ENCODE measurements at places on chromosomes 7 and 10.

GRCh38 chr7:157412021-157412443, 75.2 kb downstream of the DNAJB6 start:
- peak; percentile 76 for DNase-seq

DNA sequence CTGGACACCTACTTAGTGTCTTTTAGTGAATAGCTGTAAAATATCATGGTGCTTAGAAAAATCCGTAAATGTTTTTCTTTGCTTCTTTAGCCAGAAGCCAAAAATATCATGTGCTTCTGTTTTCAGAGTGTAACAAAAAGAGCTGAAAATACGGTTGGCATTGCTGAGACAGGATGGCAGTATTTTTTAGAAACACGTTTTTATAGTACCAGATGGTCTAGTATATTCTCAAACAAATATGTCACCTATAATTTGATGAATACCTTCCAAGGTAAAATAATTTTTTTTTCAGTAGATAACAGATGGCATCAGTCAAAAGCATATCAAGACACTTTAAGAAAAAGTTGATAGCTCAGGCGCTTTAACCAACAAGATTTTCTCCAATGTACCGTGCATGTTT, 326.6 kb downstream of the PHF14 start:
- DNase-seq, result no peak

- DNase-seq, result no peak
Measured at GRCh38 chr10:36344240-36345174, 702.4 kb upstream of the FZD8 start.

- DNase-seq, result no peak
Measured at GRCh38 chr7:88109612-88110011, 110.2 kb downstream of the SRI start.

GRCh38 chr7:73352784-73353183, 24.8 kb downstream of the FKBP6 start:
- DNase-seq, result no peak

DNA sequence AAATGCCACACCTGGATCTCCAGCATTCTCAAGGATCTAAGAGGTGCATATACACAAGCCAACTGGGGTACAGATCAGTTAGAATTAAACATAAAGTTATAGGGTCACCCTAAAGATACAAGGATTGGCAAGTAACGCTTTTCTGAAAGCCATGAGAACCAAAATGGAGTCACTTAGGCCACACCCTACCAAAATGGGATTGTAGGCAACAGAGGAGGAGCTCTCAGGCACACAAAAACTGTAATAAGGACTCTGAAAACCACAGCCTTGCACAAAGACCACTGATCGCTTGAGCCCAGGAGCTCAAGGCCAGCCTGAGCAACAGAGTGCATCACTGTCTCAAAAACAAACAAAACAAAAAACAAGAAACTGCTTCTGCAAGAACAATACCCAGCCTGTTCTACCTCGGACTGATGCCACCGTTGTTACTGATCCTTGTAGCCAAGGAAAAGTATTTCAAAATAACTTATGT, 35.5 kb downstream of the SVOPL start:
- no peak for DNase-seq

GRCh38 chr7:44175730-44176129, 13.5 kb downstream of the GCK start:
- DNase-seq, result no peak

DNA sequence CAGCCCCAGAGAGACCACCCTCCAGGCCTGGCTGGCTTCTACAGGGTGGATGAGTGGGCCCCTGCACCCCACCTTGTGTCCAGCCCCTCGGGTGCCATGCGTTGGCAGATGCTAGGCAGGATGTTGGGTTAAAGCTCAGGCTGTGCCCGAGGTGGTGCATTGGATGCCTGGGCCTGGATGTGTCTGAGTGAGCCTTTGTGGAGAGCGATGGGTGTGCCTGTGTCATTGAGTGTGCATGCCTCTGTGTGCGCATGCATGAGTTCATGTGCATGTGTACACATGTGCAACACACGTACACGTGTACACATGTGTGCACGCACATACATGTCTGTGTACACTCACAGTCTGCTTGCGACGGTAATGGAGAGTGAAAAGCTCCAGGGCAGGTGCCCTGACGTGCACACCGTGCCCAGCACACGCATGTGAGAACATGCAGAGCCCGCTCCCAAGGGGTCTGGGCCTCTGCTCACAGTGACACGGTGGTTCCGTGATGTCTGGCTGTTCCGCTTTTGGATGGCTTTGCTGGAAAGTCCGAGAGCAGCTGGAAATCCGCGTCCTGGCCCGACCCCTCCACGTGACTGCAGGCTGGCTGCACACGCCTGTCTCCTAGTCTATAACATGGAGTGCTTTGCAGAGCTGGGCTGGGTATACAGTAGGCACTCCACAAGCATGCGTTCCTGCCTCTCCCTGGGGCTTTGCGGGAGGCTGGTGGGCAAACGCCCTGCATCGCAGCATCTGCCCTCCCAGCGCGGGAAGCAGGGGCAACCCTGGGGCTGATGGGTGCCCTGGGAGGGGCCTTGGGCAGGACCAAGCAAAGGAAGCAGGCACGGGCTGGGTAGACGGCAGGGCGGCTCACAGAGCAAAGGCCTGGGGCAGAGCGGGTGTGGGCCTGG, 36.9 kb downstream of the ELFN1 start:
- DNase-seq, result no peak

GRCh38 chr10:44385026-44385695, at the start of gene CXCL12:
TSS of gene CXCL12 (minus strand) at chr10:44385097. CDS start at chr10:44385005, 92 bp downstream.
- DNase-seq, result no peak

GRCh38 chr10:107767185-107767584, 602.7 kb upstream of the SORCS1 start:
- DNase-seq, result peak; percentile 4

- no peak for DNase-seq
Measured at GRCh38 chr10:63653747-63654146, 132.5 kb downstream of the REEP3 start.

DNA sequence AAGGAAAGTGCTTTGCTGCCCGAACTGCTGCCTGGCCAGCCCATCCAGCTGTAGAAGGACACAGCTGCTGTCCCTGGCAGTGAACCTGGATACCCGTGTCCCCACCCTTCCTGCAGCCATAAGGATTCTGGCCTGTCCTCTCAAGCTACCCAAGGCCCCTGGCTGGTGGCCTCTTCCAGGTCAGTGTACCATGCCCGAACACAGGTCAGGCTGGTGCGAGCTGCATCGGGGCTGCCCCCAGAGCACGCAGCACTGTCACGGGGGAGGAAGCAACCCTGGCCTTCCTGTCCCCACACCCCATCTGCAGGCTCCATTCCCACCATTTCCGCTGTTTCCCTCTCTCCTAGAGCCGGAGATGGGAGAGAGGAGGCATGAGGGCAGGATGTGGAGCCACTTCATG, 30.5 kb upstream of the PWWP2B start:
- DNase-seq, result no peak

- no peak for DNase-seq
Measured at GRCh38 chr7:135773464-135773863, 24.9 kb upstream of the FAM180A start.

GRCh38 chr7:123198111-123198510, 1.7 kb downstream of the SLC13A1 start:
- DNase-seq, result no peak

DNA sequence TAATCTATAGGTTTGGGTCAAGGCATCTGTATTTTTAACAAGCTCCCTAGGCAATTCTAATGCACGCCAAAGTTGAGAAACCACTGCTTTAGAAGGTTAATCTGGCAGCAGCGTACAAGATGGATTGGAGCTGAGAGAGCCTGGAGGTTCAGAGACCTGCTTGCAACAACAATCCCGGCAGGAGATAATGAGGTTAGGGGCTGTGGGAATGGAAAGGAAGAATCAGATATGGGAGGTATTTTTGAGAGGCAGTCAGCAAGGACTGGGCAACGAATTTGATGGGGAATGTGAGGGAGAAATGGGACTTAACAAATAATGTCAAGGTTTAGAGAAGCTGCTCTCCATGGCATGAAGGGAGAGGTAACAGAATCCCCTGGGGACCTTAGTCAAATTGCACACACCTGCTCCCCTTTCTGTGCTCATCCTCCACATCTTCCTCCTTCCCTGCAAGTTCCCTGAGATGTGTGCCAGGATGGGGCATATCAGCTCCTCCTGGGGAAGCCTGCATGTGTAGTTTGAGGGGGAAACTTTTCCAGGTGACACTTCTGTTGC, 731.0 kb upstream of the GALNT17 start:
- no peak for DNase-seq

DNA sequence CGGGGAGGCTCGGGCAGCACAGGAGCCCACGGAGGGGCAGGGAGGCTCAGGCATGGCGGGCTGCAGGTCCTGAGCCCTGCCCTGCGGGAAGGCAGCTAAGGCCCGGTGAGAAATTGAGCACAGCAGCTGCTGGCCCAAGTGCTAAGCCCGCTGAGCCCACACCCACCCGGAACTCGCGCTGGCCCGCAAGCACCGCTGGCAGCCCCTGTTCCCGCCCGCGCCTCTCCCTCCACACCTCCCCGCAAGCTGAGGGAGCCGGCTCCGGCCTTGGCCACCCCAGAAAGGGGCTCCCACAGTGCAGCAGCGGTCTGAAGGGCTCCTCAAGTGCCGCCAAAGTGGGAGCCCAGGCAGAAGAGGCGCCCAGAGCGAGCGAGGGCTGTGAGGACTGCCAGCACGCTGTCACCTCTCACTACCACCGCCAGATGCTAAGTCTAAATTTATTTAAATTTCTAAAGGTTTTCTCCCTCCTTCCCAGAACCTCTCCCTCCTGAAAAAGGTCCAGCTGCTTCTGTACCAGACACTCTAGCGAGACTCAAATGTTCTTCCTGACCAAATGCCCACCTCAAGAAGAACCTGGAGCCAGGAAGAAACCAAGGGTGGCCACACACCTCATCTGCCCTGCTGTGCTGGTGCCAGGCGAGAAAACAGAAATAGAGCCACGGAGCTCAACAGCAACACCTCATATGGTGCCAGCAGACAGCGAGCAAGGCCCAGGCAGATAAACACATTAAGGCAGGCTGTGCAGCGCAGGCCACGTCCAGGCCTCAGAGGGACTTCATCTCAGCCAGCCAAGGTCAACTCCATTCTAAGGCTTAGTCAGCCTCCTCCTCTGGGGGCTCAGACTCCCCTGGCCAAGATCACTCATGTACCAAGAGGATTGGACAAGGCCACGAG, 47.0 kb downstream of the KCNMA1 start:
- DNase-seq, result no peak
